ENCODE measurements at places on chromosomes 6 and 20.

GRCh38 chr20:408843-409696, 971 bp downstream of the RBCK1 start:
- DNase-seq: no peak

DNA sequence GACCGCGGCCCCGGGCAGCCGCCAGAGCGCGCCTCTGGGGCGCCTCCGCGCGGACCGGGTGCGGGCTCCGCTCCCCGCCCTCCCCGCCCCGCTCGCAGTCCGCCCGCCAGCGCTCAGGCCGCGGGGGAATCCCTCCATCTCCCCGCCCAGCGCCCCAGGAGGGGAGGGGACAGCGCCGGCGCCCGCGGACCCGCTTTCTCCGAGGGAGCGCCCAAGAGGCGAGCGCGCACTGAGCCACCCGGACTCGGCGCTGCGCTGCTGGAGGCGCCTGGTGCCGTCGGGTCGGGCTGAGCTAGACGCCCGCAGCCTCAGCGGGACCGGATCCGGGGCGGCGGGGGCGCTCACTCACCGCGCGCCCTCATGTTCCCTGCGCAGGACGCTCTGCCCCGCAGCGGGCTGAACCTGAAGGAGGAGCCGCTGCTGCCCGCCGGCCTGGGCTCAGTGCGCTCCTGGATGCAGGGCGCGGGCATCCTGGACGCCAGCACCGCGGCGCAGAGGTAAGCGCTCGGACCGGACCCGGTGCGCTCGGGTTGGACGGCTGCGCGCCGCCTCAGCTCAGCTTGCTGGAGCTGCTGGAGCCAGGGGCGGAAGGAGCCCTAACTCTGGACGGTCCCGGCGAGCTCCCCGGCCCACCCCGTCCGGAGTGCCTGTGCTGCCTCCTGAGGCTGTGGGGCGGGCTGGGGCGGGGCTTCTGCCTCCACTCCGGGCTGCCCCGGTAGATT, 867 bp downstream of the EBF4 start:
- no peak for DNase-seq

GRCh38 chr6:94636780-94637385, 940.5 kb upstream of the MANEA start:
- no peak for DNase-seq

GRCh38 chr6:38284802-38285394, 354.8 kb downstream of the BTBD9 start:
- no peak for DNase-seq

- DNase-seq: no peak
Observed at GRCh38 chr6:7214468-7214867, 98.5 kb downstream of the SSR1 start.

- DNase-seq: no peak
Observed at GRCh38 chr6:140653972-140654371, 1279.5 kb upstream of the CITED2 start.

DNA sequence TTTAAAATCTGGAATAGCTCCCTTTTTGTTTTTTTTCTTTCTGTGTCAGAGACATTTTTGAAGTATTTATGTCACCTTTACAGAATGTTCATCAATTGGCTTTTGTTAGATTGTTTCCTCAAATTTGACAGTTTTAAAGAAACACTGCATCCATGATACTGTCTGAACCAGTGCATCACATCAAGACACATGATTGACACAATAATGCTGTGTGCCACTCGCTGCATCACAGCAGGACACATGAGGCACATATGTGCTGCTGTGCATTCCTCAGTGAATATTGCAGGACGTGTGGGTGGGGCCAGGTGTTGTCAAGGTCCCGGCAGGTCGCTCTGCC, 37.4 kb downstream of the ERMARD start:
- no peak for DNase-seq

GRCh38 chr20:62899633-62900051, 26.7 kb downstream of the DIDO1 start:
- no peak for DNase-seq

- no peak for DNase-seq
Observed at GRCh38 chr6:21003780-21004541, 469.7 kb downstream of the CDKAL1 start.

DNA sequence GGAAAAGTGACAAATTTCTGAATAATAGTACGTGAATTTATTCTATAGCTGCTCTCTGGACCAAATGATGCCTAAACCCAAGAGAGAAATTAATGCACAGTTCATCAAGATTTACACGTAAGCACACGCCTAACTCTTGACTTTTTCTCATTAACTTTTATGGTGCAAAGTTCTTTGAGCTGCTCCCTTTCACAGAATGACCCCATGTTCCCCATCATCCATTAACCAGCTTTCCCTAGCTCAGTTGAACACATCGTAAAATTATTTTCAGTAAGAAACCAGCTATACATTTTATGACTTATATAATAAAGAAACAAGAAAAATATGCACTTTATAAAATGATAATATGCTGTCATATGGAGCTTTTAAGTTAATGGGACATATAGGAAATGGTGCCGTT, 54.3 kb downstream of the ID4 start:
- DNase-seq: no peak

DNA sequence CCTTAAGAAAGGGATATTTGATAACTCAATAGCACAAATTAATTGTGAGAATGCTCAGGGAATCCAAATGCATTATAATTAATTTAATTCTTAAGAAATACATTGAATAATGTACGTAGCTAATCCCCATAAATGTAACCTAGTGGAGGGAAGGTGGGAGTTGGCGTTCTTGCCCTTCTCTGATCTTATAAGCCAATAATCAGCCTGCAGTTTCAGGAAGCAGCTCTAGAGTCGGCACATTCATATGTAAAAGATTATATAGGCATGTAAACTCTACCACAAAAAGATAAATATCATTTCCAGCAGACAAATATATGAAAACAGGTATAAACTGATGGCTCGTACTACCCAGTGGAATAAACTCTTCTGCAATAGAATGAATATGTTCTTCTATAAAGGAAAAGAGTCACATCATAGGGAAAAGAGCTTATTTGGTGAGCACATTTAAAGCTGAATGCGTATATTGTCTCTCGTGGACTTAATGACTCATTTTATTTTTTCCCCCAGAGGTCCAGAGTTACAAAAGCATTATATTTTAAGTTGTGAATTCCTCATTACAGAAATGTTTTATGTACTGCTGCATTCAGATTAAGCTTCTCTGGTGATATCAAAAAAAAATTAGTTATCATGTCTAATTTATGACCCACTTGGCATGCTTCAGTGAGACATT, 112.2 kb downstream of the TFAP2A start:
- no peak for DNase-seq

- no peak for DNase-seq
Observed at GRCh38 chr6:154994836-154995253, 270 bp upstream of the TIAM2 start.

GRCh38 chr6:106617857-106618256, 11.4 kb downstream of the RTN4IP1 start:
- no peak for DNase-seq

GRCh38 chr20:11117808-11118528, 444.2 kb upstream of the JAG1 start:
- DNase-seq: no peak

GRCh38 chr6:106560996-106561685, 68.2 kb downstream of the RTN4IP1 start:
- peak; percentile 60 for DNase-seq

DNA sequence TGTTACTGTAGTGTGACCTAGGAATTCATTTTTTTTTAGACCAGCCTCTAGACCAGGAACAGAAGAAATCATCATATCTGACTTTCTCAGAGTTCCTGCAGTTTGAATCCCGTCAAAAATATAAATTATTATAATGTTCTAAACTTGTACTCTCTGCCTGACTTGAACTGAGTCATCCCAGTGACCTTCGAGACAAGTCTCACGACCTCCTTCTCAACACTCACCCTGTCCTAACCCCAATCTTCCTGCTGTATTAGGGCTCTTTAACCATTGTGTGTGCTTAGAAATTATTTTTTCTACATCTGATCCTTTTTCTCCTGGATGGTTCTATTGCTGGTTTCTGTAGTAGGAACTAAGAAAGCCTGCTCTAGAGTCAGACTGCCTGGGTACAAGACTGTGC, 21.5 kb downstream of the ADGRF5 start:
- no peak for DNase-seq

- DNase-seq: no peak
Observed at GRCh38 chr6:128993166-128993565, 110.2 kb downstream of the LAMA2 start.

DNA sequence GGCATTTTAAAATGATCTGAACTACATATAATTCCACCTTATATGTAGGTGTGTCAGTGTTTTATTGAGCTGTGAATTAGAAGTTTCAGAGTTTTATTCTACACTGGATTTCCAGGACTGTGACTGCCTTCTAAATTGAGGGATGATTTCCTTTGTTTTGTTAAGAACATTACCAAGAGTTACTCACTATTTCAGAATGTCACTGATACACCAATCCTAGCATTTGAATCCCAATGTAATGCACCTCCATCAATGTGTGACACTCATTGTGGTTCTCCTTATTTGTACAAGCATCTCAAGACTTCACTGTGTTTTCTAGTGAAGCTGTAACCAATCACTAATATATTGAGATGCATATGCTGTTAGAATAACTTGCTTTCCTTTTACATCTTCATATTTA, 86.8 kb downstream of the PLCB1 start:
- DNase-seq: no peak

GRCh38 chr6:19827247-19827646, 9.9 kb upstream of the ID4 start:
- peak; percentile 26 for DNase-seq

- DNase-seq: no peak
Observed at GRCh38 chr20:20463933-20464374, 96.0 kb downstream of the INSM1 start.

GRCh38 chr6:55617272-55617671, 38.3 kb upstream of the HMGCLL1 start:
- DNase-seq: peak; percentile 13

DNA sequence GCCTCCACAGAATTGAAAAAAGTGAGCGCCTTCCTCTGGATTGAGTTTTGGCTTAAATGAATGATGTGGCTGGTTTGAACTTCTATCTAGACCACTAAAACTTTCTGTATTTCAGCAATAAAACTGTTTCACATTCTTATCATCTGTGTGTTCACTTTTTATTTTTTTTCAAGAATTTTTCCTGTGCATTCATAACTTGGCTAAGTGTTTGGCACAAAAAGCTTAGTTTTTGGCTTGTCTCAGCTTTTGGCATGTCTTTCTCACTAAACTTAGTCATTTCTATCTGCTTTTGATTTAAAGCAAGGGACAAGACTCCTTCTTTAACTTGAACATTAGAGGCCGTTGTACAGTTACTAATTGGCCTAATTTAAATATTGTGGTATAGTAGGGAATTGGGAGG, 1015.1 kb downstream of the EPHA7 start:
- no peak for DNase-seq

GRCh38 chr20:2446845-2447244, 23.7 kb downstream of the SNRPB start:
- peak; percentile 73 for DNase-seq

DNA sequence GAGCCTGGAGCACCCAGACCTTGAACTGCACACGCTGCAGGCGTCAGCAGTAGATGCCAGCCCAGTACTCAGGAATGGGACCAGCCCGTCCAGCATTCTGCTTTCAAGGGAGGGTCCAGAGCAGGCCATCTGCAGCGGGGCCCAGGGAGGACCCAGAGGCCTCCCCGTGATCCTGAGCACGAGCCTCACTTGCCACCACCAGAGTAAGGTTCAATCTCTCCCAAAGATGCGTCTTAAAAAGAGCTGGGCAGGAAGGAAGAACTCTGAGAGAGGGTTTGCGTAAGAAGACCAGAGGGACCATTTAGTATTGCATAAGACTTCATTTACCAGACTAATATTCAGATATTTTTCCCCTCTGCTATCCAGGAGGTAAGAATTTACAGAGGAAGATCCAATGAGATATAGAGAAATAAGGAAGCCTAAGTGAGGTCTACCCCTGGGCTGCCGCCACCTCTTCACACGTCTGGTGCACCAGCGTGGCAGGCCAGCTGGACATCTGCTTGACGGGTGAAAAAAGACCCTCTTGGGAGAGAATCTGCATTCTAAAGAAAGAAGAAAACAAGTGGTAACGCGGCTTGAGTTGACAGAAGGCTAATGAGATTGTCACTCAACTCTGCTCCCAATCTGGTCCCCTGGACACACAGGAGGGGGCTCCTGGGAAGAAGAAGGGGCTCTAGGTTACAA, 107.3 kb downstream of the PRND start:
- DNase-seq: peak; percentile 39

DNA sequence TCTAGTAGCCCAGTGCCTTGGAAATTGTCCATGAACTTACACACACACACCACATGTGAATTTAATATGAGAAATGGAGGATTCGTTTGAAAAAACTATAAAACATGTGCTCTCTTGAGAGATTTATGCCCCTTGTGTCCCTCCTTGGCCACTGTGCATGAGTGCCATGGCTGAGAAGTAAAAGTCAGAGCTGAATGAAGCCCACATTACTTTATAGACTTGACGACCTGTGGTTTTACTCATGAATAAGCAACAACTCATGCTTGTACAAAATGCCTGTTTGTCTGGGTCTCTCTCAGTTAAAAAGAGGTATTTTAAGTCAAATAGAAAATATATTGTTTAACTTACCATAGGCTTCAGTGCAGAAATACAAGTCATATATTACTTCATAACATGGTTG, 102.7 kb downstream of the KCNQ5 start:
- no peak for DNase-seq

All from MV-4-11 (cell line).